ENCODE measurements at places on chromosomes 7 and 10.

DNA sequence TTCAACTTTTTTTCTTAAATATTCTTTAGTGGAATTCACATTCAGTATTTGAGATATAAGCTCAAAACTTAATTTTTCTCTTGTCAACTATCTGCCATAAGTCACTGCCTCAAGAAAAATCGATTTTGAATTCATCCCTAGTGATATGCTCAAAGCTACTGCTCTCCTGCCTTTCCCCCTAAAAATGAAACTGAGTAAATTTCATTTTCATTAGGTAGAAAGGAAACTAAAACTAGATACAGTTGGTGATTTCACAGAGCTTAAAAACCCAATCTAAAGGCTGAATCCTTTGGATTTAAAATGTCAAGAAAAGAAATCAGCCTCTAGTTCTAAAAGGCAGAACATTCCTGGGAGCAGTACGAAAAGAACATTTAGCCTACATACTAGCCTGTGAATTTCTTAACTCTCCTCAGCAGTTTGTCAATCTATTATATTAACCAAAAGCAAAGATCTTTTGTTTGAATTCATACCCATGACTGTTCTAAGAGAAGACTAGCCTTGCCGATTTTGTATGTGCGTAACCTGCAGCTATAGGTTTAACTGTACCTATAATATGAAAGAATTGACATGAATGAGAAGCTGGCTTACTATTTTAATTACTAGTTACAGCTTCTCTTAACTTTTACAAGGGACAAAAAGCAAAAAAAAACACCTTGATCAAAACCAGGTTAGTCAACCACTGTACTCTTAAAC, 4.9 kb upstream of the FAM53B start:
- no peak for DNase-seq

- DNase-seq = no peak
Observed at GRCh38 chr10:122301055-122301810, 30.1 kb downstream of the BTBD16 start.

- no peak for DNase-seq
Observed at GRCh38 chr7:64494912-64495461, 67.9 kb downstream of the ZNF680 start.

GRCh38 chr7:143987513-143987912, 12.6 kb upstream of the OR6B1 start:
- no peak for DNase-seq

- DNase-seq = no peak
Observed at GRCh38 chr10:132324186-132324585, 7.8 kb upstream of the LRRC27 start.

- no peak for DNase-seq
Observed at GRCh38 chr7:37705976-37706375, 22.4 kb downstream of the GPR141 start.

GRCh38 chr10:100510533-100511308, 8.9 kb downstream of the SEC31B start:
- DNase-seq = no peak

DNA sequence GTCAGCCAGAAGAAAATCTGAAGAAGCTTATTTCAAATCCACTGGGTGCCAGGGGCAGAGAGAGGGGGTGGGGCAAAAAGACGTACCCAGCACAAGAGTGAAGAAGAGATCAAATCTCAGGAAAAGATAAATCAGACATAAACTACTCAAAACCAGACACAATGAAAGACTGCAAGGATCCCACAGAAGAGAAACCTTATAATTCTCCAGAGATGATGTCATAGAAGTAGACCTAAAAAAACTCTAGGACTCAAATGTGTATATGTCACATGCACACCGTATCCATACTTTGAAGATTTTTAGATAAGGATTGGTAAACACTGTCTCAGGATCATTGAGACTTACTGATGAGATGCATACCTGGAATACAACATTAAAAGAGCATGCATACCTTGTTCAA, 98.5 kb upstream of the PIK3CG start:
- DNase-seq = no peak

Data from DMS 273 treated with DMSO at 0.1 percent for 48 hours (cell line).